Cortex of kidney (tissue), 1 donor: ENCODE measurements at places on chromosomes 6 and 20.

DNA sequence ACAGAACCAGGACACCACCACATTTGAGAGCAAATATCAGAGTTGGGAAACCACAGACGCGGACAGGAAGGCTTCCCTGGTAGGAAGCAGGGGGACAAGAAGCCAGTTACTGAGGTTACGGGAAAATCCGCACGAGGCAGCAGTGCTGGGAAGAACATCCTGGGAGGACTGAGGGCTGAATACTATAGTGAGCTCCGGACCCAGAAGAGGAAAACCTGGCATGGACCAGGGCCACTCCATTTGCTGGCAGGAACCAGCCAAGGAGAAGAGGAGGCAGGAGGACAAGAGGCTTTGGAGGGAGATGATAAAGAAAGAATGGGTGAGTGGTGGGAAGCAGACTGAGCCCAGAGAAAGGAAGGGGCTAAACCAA is 6.1 kb upstream of the DSN1 start:
- no peak for DNase-seq

- DNase-seq, result no peak
Observed at GRCh38 chr20:18533491-18533890, 25.8 kb downstream of the SEC23B start.

DNA sequence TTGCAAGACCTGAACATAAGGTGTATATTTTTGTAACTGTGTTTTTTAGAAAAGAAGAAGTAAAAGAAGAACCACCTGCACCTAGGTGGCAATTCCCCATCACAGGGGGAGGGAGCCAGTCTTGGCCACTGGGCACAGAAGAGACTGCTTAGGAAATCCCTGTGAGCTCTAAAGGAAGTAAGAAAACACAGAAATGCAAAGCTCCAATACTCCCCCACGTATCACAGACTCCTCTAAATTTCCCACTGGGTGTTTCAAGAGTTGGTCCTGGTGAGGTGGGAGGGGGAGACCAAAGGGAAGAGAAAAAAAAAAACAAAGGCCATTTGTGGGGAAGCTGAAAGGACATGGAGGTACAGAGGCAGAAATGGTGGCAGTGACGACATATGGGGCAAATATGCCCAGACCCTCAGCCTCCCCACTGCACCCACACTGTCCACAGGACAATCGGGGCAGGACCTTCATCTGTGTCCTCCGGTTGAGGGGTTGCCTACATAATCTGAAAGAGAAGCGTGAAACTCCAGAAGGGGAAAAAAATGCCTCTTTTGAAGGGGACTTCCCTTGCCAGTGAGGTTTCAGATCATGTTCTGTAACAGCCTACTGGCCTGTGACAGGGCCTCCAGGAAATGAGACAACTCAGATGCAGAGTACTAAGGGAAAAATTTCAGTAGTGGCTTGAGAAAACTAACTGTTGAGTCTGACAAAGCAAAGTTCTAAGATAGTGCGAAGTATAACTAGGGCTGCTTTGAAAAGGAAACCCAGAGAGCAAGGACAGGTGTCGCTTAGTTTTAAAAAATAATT is 226.2 kb upstream of the MARCKS start:
- DNase-seq, result no peak

DNA sequence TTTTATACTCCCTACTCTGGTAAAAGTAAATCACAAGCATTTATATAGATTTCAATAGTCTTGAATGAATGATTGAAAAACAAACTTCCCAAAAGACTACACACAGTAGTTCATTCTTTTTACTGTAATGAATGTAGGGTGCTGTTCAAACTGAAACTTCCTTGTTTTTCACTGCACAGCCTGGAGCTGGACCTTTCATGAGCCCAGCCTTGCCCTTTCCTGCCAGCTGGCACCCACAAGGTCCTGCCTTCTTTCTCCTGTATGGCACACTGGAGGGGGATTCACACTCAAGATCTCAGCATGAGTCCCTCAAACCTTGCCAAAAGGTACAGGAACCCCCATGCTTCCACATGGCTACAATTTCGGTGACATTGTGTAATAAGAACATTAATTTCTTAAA is 50.9 kb downstream of the COL12A1 start:
- no peak for DNase-seq

DNA sequence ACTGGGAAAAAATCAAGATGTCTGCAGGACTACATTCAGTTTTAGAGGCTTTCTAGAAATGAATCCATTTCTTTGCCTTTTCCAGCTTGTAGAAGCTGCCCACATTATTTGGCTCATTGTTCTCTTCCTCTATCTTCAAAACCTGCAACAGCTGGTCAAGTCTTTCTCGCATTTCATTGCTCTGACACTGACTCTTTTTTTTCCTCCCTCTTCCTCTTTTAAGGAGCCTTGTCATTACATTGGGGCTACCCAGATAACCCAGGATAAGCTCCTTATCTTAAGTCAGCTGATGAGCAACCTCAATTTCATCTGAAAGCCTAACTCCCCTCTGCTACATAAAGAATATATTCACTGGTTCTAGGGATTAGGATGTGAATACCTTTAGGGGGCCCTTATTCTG is 53.2 kb upstream of the CEP162 start:
- DNase-seq, result no peak

DNA sequence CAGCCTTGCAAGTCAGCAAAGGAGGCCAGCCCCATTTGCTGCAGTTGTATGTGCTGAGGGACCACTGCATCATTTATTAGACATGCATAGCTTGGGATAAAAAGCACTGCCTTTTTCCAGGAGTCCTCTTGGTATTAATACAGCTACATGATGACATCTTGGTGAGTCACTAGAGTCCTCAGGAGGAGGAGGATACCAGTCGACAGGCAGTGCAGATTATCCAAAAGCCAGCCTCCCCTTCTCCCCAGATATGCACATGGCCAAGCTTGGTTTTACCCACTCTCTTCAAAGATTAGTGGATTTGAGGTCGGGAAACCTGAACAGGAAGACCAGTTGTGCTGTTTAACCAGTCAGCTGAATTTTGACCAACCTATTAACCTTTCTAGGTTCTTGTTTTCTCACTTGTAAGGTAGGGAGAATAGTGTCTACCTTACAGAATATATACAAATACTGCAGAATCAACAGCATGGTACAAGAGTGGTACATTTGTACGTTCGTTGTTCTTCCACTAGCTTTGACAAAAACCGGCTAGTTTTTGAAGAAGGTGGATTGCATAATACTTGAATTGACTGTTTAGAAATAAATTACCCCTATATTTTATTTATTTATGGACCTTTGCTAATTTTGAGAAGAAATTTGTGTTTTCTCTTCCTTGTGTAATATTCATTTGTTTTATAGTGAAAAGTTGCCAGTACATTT is 31.9 kb downstream of the VAPB start:
- no peak for DNase-seq

- DNase-seq, result no peak
Observed at GRCh38 chr20:38927902-38928578, 1.8 kb downstream of the FAM83D start.

DNA sequence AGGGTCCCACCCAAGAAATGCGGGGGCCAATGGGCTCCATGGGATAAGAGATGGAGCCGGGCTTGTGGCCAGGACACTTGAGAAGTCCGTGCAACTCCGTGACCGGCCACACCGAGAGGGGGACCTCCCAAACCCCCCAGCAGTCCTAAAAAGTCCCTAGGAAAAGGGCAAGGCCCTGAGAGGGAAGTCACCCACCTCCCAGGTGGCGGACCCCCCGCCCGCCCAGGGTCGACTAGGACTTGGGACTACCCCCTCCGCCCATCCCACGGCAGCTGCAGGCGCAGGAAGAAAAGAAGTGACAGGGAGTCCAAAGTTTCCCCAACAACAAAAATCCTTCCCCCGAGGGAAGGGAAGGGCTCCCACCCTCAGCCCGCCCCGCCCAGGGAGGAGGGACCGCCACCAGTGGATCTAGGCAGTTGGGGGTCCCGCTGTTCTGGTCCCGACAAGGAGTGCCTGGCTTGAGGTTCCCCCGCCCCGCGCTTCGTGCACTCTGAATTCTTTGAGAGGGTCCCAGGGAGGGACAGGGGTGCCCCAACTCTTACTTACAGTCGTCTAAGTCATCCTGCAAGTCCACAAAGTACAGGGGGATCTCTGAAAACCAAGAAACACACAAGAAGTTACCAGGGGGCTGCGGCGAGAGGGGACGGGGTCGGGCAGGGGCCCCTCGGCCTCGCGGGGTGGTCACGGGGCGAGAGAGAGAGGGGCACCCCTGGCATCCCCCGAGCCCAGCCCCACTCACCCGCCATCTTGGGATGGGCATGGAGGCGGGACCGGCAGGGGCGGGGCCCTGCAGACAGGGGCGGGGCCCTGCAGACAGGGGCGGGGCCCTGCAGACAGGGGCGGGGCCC is 611 bp upstream of the RAB22A start:
- no peak for DNase-seq
